CD4-positive, alpha-beta T cell treated with Interleukin-4 for 4 hours (primary cell): ENCODE measurements at places on chromosomes 2 and 18.

DNA sequence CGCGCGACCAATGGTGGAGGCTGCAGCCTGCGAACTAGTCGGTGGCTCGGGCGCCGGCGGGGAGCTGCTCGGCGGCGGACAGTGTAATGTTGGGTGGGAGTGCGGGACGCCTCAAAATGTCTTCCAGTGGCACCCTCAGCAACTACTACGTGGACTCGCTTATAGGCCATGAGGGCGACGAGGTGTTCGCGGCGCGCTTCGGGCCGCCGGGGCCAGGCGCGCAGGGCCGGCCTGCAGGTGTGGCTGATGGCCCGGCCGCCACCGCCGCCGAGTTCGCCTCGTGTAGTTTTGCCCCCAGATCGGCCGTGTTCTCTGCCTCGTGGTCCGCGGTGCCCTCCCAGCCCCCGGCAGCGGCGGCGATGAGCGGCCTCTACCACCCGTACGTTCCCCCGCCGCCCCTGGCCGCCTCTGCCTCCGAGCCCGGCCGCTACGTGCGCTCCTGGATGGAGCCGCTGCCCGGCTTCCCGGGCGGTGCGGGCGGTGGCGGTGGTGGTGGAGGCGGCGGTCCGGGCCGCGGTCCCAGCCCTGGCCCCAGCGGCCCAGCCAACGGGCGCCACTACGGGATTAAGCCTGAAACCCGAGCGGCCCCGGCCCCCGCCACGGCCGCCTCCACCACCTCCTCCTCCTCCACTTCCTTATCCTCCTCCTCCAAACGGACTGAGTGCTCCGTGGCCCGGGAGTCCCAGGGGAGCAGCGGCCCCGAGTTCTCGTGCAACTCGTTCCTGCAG is at the start of gene HOXD9:
TSS of gene HOXD9 (plus strand) at position 37 of the 728 bp plus-strand sequence. CDS start at position 87, 50 bp downstream.
- no peak for DNase-seq

DNA sequence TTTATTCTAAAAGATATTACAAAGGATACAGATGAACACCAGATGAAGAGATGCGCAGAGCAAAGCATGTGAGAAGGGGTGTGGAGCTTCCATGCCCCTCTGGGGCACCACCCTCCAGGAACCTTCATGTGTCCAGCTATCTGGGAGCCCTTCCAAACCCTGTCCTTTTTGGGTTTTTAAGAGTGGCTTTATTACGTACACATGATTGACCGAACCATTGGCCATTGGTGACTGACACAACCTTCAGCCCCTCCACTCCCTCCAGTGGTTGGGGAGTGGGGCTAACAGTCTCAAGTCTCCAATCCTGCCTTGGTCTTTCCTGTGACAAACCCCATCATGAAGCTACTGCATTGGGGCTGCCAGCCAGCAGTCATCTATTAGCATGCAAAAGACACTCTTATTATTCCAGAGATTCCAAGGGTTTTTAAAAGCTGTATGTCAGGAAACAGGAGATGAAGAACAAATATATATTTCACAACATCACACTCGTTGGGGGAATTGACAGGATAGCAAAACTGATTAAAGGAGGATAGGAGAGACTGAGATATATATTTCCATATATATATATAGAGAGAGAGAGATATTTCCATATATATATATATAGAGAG is 19.4 kb downstream of the IL1B start:
- no peak for DNase-seq

DNA sequence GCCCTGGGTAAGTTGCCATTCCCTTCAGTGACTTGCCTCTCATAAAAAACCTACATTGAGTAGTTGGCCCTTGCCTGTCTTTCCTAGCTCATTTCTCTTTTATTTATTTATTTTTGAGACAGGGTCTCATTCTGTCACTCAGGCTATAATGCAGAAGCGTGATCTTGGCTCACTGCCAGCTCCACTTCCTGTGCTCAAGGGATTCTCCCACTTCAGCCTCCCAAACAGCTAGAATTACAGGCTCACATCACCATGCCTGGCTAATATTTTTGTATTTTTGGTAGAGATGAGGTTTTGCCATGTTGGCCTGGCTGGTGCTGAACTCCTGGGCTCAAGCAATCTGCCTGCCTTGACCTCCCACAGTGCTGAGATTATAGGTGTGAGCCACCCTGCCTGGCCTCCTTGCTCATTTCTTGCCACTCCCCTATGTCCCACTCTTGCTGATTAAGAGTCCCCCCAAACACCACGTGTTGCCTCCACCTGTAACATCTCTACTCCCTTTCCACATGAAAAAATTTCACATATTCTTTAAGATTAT is 12.6 kb downstream of the EVA1A start:
- DNase-seq: no peak

DNA sequence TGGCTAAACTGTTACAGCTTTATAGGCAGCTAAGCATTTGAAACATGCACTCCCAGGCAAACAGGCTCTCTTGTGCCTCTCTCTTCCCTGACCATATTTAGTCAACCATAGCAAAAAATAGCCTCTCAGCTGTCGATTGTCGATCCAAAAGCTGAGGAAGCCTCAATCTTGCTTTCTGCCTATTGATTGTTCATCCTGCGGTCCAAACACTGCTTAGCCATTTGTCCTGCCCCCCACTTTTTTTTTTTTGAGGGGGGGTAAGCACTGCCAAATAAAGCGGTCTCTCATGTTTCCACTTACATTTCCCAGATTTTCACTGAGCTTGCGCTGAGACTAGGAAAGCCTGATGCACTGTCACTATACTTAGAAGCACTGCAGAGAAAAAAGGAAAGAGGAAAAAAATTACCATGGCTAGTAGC is 90.8 kb downstream of the MIB1 start:
- no peak for DNase-seq

DNA sequence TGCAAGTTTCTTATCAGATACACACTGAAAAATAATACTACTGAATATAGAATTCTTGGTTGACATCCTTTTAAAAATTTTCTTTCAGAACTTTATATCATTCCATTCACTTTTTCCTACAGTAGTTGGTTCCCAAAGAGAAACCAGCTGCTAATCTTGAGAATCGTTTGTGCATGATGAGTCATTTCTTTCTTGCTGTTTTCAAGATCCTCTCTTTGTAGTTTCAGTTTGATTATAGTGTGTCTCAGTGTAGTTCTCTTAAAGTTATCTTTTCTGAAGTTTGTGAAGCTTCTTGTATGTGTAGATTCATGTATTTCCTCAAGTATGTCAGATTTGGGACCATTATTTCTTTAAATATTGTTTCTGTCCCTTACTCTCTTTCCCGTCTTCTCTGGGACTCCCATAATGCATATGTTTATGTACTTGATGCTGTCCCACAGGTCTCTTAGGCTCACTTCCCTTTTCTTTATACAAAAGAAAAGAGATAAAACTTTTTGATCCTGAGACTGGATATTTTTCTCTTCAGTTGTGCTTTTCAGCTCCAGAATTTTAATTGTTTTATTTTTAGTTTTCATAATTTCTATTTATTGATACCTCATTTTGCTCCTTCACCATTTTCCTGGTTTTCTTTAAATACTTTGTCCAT is 801.0 kb downstream of the TDRD15 start:
- DNase-seq: no peak

GRCh38 chr2:96883306-96883705 is 13.4 kb upstream of the SEMA4C start:
- DNase-seq: no peak

DNA sequence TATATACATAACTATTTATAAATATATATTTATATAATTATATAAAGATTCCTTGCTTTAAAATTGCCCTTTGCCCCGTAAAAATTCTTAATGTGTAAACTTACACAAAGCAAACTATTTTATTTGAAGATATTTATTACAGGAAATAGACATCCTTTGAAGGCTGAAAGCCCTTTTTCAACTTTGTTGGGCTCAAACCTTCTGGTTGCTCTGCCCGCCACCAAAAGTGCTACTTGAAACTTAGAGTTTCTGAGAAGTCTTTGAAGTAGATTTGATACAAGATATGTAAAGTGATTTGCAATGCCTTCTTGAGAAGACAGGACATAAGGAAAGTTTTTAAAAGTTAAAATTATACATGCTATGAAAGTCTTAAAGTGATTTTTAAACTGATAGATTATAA is 36.6 kb upstream of the METAP1D start:
- peak; percentile 15 for DNase-seq

DNA sequence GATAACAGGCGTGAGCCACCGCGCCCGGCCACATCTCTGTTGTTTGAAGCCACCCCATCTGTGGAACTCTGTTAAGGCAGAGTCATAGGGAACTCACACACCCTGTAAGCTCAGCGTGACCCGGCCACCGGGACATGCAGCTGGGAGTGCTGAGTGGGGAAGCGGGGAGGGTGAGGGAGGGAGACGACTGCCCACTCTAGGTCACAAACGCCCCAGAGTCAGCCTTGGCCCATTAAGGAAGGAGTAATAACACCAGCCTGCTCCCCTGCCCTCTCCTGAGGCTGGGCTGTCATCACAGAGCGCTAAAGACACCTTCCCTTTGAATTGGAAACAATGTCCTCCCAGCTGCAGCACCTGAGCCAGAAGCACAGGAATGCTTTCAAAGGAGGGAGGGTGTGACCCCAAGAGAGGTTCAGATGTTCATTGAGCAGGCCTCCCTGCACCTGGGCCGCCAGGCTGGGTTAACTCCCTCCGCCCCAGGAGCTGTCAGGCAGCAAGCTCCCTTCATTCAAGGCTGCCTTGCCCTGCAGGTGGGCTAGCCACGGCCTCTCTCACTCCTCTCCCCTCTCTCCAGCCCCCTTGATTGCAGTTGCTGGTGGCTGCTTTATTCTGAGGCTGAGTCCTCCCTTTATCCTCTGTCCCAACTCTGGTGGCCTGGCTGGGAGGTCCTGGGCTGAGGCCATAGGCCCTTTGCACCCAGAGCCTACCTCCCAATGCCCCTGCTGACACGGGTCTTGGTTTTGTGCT is 77.2 kb upstream of the HPCAL1 start:
- no peak for DNase-seq

GRCh38 chr18:848062-848861 is 36.2 kb upstream of the YES1 start:
- no peak for DNase-seq

DNA sequence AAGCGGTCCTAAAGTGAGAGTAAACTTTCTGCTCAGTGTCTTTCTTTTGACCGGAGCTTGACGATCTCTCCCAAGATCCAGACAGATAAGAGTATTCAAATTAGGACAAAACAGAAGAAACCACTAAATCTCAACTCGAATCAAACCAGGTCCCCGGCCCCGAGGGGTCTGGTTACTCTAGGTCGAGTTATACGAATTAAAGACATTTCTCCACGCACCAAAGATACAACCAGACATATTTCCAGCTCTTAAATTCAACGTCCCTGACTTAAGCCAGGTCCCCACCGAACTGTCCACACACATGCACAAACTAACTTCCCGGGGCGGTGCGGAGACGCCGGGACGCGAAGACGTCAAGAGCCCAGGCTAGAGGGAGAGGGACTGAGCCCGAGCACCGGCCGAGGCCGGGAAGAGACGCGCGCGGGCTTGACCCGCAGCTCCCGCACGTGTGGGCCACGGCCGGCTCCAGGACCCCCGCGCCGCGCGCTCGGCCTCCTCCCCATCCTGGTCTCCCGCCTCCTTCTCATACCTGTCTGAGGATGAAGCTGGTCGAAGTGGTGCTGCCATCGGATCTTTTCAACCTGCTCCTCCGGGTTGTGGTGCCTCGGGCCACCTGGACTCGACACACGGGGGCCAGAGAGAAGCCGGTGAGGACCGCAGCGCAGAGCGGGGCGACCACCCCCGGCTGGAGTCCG is 896 bp downstream of the CACNB4 start:
- no peak for DNase-seq

GRCh38 chr2:224850081-224850480 is 133.9 kb upstream of the CCDC195 start:
- DNase-seq: no peak

DNA sequence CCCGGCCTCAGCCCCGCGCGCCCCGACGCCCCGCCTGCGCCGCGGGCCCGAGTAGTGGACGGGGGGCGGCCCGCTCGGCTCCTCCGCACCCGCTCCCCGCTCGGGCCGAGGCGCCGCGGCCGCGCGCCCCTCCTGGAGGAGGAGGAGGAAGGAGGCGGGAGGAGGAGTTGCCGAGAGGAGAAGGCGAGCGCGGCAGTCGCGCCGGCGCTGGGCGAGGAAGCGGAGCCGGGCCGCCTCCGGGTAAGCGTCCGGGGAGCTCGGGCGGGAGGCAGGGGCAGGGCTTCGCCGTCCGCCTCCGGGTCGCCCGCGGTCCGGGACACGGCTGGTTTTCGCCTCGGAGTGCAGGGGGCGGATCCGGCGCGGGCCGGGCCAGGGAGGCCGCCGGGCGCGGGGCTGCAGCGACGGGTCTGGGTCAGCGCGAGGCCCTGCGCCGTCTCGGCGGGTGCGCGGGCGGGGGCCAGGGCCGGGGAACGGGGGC is at the start of gene SOCS6:
TSS of gene SOCS6 (plus strand) at position 195 of the 478 bp plus-strand sequence. CDS start 35,624 bp downstream, outside the sequence.
- DNase-seq: no peak

DNA sequence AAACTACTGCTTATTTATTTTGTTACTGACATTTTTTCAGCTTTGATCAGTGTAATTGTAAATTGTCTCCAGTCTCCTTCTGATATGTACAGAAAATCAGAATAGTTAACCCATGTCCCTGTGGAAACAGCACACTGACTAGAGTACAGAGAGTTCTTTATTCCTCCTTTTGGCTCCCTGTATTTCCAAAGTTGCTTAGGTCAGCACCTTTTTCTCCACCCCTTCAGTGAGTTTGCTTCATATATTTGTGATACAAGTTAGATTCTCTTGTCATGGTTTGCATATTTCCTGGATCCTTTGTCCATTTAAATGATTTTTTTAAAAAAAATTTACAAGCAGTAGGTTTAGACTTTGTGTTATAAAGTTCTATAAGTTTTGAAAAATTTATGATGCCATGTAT is 2051.1 kb upstream of the LRRTM1 start:
- no peak for DNase-seq

DNA sequence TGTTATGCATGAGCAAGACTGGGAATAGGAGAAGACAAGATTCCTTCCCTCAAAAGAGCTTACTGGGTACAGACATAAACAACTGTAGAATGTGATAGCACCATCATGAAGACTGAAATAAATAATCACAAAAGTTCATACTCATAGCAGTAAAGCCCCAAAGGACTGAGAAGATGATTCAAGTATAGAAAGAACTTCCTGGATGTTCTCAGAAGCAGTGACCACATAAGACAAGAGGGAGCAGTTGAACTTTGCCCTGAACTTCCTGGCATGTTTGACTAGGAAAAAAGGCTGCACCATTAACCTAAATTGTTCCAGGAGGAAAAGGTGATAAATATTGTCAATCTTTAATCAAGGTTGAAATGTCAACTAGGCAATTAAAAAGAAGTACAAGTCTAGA is 57.8 kb upstream of the CCDC141 start:
- no peak for DNase-seq

DNA sequence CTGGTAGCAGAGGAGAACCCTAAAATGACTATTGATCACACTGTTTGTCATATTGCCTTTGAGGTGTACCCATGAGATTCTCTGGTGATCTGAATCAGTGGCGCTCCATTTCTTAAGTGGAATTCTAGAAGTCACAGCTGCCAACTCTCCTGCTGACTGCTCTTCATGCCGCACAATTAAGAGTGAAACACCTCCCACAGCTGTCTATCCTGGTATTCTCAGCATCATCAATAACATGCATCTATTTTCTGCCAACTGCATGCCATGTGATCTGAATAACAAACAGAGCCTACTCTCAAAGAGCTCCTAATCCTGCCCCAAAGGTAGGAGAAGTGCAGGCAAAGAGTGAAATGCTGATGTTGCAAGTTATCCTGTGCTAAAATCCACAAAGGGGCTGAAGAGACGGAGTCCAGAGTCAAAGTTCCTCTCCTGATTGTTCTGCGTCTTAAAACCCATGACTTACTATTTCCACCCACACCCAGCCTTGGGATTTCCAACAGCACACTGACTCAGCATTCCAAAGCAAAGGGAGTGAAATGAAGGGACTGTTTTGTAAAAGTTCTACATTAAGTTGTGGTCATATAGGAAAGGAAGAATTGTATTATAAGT is 13.7 kb upstream of the DAPL1 start:
- no peak for DNase-seq
